ENCODE measurements at places on chromosomes 2 and 18.

DNA sequence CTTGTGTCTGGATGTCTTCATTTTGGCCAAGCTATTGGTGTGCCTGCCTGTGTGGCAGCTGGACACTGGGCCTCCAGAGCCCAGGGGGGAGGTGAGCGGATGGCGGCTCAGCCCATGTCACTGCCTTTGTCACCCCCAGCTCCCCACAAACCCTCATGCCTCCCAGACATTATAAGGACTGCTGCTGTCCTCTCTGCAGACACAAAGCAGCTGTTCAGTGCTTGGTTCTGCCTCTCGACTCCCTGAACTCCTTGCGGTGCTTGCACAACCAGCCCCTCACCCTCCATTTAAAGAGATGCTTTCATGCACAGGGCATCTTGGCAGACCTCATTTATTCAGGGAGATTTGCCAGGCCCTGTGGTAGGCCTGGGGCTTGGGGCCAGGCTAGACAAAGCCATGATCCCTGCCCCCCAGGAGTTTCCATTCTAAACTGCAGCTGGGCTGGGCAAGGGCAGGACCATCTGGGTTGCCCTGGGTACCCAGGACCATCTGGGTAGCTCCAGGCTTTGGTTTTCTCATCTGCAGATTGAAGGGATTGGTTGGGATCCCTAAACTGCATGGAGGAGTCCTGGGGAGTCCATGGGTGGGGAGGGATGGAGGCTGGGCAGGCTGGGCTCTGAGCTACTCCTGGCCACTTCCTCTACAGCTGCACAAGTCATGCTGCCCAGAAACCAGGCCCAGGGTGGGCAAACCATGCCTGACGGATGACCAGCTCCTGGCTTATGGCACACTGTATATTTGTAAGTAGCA is 168.5 kb downstream of the CELF4 start:
- DNase-seq, result no peak

DNA sequence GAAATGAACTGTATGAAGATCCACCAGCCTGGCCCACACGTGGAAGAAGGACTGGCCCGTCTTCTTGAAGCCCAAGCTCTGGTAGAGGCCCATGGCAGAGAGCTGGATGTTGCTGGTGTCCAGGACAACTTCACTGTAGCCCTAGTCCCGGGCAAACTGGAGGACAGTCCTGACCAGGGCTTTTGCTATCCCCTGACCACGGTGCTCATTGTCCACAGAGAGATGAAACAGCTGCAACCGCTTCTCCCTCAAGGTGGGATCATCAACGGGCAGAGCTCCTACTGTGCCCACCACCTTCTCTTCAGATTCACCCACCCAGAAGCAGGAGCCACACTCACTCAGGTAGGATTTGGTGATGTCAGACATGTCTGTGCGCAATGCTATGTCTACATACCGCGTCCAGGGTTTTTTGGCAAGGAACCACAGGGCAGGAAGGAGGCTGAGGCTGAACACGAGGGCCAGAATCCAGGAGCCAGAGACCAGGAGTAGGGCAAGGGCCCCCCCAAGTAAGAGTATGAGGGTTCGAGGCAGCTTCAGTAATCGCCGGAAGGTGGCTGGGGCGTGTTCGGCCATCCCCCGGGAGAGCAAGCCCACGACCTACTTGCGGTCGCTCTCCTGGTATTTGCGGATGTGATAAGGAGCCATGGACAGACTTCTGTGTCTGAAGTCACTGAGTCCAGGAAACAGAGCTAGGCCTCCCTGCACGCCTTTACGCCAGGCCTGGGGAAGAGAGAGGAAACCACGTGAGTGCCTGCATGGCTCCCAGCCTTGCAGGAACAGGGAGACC is 36.3 kb downstream of the TPRKB start:
- no peak for DNase-seq

GRCh38 chr2:122136056-122136455 is 380.6 kb downstream of the TSN start:
- DNase-seq, result peak; percentile 6

- no peak for DNase-seq
These were observed 92.6 kb upstream of the ITGA4 start for GRCh38 chr2:181364492-181365170.

- DNase-seq, result no peak
These were observed 29.3 kb downstream of the PDE11A start for GRCh38 chr2:178043266-178043665.

- no peak for DNase-seq
These were observed 90.0 kb downstream of the ZCCHC2 start for GRCh38 chr18:62612776-62613175.

DNA sequence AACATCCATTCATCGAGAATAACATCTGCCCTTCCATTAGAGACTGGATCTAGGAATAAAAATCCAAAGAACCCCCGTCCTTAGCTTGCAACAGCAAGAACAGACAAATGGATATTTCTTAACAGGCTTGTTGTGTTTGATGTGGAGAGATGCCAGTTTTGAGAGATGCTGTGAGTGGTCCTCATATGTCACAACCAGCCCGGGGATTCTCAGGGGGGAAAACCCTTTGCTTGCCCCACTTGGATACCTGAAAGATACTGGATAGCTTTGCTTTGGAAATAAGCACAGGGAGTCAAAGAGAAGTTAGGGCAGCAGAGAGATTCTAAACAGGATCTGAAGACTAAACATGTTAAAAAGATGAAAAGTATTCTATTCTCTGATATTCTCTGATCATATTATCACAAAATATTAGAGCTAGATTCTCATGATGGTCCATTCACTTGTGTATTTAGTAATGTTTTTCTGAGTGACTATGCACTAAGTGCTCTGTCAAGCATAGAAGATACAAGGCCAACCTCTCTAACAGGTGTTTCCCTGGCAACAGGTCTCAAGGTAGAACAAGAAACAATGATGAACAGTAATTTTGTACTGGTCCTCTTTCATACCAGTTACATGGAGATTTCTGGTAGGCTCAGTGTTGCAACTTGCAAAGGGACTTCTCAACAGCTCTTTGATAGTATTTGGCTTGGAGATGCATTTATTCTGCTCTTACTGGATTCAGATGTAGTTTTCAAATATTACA is 348.2 kb downstream of the MYCN start:
- DNase-seq, result no peak

- no peak for DNase-seq
These were observed 43.4 kb downstream of the FAM98A start for GRCh38 chr2:33555681-33556080.

GRCh38 chr18:24818441-24818840 is 358.0 kb downstream of the HRH4 start:
- DNase-seq, result peak; percentile 19

- DNase-seq, result no peak
These were observed 39.6 kb downstream of the FTCDNL1 start for GRCh38 chr2:199811346-199811745.

DNA sequence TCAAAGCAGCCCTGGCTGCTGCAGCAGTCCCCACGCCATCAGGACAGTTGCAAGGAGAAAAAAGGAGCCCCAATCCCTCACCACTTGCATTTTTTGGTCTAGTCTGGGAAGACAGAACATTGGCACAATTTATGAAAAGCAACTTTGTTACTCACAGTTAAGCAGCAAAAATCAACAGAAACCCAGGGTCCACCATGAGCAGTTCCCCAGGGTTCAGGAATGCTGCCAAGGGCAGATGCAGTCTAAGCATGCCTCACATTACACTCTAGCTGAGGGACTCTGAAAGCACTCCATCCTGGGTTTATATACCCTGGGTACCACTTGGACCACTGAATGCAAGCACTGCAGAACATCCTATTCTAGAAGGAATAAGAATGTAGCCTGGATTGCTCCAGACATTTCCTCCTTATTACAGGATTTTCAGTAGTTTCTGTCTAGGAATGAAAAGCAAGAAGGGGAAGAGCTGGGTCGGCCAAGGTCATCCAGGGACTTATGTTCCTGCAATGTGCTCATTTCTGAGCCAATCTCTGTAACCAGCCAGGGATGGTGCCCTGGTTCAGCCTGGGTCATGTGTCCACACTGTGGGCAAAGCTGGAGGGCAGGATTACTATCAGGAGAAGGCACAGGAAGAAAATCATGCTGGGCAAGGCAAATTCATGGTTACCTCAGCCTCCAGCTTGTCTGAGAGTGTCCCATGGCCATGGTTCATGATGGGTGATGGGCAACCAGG is 19.5 kb upstream of the TMEM163 start:
- no peak for DNase-seq

- no peak for DNase-seq
These were observed 12.8 kb downstream of the MTA3 start for GRCh38 chr2:42581257-42581656.

DNA sequence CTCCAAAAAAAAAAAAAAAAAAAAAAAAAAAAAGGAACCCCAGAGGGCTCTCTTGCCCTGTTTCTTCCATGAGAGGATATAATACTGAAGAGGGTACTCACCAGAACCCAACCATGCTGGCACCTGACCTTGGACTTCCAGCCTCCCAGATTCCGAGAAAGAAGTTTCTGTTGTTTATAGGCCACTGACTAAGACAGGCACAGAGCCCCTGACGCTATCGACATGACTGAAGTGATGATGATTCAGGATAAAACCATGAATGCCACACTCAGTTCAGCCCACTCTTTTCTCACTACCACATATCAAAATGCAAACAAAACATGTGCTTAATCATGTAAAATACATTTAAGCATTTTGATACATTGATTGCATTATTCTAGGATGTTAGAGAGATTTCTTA is 66.1 kb upstream of the CDCA7 start:
- DNase-seq, result no peak

GRCh38 chr2:198597648-198598047 is 793.3 kb downstream of the PLCL1 start:
- no peak for DNase-seq

DNA sequence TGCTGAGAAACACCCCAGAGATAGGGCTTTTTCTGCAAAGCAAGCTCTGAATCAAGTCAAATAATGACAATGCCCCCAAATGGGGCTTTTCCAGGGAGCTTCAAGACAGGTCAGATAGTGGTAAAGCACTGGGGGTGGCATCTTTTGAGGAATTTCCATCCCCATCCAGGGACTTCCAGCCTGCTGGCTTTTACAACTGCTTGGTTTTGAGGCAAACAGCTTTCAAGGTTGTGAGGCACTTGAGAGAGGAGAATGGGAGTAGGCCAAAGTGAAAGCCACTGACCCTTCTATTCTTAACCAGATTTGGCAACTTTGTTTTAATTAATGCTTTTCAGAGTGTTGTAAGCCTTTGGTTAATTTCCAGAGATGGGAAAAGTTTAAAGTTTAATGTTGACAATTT is 762.0 kb upstream of the POU3F3 start:
- DNase-seq, result no peak

- no peak for DNase-seq
These were observed 55.1 kb upstream of the LDAH start for GRCh38 chr2:20877960-20878359.

DNA sequence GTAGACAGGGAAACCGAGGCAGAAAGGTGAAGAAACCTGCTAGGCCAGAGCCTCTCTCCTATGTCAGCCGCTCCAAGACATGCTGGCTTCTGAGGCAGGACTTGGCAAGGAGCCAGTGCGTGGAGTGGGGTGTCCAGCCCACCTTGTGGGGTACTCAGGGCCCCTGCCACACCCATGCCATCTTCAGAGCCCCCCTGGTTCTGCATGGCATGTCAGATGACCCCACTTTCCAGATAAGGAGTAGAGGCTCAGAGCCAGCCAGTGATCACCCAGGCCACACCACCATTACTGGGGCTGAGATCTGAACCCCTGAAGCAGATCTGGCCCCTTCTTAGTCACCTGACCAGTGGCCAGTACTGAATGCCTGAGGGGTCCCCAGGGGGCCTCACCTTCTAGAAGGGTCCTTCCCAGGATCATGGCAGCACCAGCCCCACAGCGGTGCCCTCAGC is 14.7 kb downstream of the CROCC2 start:
- DNase-seq, result peak; percentile 1

- no peak for DNase-seq
These were observed 90.6 kb upstream of the HNMT start for GRCh38 chr2:137873536-137874244.

DNA sequence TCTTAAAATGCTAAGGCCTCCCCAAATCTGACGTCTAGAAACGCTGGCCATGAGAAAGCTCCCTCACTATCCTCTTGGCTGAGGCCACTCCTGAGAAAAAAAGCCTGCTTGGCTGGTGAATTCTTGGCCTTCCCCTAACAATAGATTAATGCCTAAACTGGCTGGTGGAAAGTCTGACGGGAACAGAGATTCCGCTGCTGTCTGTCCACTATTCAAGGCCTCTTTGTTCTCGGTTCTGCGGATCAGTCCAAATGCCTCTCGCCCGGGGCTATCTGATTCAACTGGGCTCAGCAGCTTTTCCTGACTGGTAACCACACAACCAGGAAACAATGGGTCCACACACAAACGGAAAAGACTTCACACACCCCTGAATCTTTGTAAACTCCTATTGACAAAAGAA is 27.2 kb downstream of the PXDN start:
- DNase-seq, result no peak
